ENCODE measurements at places on chromosomes 4 and X.
A peak's percentile ranks its signal among the peaks of the same experiment; 100 is the strongest.

DNA sequence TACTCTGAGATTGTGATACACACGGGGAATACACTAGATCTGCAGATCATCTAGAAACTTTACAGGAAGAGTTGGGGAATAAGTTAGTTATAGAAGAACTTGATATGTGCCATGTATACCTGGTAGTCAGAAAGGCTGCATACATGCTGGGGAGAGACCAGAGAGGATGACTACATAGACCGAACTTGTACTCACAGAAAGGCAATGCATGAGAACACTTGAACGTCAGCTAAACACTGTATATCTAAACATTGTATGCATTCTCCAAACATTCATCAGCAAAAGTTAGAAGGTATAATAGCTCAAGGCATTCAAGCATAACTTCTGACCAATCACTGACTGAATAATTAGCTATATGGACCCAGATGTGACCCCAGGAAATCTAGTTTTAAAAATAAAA, 78.0 kb upstream of the PDHA2 start:
- no peak for DNase-seq

GRCh38 chrX:129760155-129760554, 19.6 kb upstream of the SASH3 start:
- DNase-seq: no peak

DNA sequence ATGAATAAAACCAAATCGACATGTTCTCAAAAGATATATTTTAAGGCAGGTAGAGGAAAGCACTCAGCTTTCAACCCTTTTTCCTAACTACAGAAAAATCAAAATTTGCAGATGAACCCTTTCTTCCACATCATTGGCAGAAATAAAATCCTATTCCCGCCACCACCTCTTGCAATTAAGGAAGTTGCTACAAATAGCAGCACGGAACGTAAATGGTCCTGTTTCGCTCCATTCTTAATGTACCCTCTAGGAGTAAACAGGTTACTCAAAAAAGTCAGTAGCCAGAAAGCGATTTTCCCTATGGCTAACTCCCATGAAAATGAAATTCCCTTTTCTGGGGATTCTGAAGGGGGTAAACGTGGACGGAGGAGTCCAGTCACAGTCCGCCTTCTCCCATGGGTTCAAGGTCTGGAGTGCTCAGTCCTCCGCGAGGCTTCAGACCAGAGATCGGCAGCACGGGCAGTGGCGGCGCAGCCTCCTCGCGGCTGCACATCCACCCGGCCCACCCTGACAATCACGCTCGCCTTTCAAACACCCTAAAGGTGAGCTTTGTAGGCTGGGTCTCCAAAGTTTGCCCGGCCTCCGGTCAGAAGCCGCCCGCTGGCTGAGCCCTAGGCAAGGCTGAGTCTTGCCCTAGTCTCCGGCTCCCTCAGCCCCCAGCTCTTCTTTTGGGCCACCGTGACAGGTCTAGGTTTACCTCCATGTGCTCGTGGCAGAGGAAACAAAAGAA, 1.8 kb downstream of the ATP11C start:
- peak; percentile 30 for DNase-seq

GRCh38 chr4:78862314-78862737, 76.9 kb downstream of the PAQR3 start:
- DNase-seq: no peak

DNA sequence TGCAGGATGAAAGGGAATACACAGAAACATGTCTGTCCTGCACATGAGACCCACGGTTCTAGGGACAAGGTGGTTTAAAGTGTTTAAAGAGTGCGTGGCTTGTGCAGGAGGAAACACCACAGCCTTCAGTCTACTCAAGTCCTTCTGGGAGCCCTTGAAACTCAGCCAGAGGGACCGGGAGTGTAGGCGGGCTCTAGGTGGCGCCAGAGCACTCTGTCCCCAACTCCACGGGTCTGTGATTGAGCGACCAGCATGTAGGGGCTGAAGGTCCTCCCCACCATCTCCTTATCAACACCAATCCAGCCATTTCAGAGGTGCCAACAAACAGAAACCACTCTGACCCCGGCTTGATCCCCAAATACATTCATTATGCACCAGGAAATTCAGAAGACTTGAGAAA, 82.0 kb upstream of the CLDN34 start:
- DNase-seq: peak; percentile 80

- DNase-seq: no peak
Observed at GRCh38 chr4:41644915-41645295, 103.6 kb downstream of the PHOX2B start.

- DNase-seq: no peak
Observed at GRCh38 chr4:71201057-71201456, 137.8 kb upstream of the SLC4A4 start.

GRCh38 chr4:83112231-83112630, 2.3 kb downstream of the PLAC8 start:
- DNase-seq: no peak

DNA sequence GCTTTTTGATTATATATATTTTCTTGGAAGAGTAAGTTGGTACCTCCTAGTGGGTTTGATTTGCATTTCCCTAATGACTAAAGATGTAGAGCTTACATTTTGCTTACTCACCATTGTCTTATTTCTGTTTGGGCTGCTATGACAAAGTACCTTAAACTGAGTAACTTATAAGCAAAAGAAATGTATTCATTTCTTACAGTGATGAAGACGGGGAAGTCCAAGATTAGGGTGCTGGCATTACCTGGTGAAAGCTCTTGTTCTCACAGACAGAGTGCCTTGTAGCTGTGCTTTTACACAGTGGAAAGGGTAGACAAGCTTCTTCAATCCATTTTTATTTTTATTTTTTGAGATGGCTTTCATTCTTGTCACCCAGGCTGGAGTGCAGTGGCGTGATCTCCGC, 229.2 kb upstream of the AGA start:
- DNase-seq: no peak
